ENCODE measurements at places on chromosomes 1 and 21. TPM values are rescaled to one million over a fixed set of nuclear protein-coding genes. Genes with fewer than 3 reads are reported as not detected.

Gene OR2T29
- polyA plus RNA-seq, result not detected

Gene SMG7
- polyA plus RNA-seq, result 62.3 TPM

Gene SAMSN1
- polyA plus RNA-seq, result 3.4 TPM

Gene SELP
- polyA plus RNA-seq, result 8.8 TPM

Gene CASZ1
- 24.4 TPM for polyA plus RNA-seq

Gene PLXNA2
- polyA plus RNA-seq, result 19.3 TPM

Gene MAP3K21
- polyA plus RNA-seq, result 26.1 TPM

Gene TLCD4
- polyA plus RNA-seq, result 6.9 TPM

Gene CA6
- 0.16 TPM for polyA plus RNA-seq

Gene SFPQ
- polyA plus RNA-seq, result 1,088 TPM

Gene CELA3A
- polyA plus RNA-seq, result not detected

Gene PKLR
- 9.3 TPM for polyA plus RNA-seq

Gene FGR
- 1.4 TPM for polyA plus RNA-seq

DNA sequence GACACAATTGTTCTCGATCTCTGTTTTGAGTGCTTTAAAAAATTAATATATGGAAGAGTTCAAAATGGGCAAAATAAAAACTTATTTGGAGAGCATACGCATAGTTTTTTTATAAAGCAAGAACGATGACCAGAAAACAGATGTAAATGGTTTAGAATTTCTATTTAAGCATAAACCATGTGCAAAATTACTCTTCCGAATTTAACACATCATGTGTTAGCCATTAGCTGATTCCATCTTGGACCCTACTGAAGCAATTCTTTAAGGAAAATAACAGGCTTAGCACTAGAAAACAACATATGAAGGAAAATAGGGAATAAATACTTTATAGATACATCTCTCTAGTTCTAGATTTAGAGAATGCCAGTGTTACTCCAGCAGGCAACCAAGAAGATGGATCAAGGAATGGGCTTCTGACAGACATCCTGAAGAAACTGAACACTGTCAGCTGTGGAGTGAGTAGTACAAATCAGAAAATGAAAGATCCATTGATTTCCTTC is 26.7 kb downstream of the CDC7 start:
- DNase-seq, result no peak

DNA sequence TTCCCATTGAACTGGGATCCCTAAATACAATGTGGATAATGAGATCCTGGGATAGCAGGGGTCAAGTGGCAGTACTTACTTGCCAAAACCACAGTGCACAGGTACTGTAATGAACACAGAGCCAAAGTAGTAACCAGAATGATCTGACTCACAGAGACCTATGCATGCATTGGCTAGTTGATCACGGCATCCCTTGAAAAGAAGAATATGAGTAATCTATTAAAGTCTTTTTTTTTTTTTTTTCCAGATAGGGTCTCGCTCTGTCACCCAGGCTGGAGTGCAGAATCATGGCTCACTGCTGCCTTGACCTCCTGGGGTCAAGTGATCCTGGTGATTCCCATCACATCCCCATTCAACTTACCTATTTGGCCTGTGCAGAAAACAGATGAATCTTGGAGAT is 29.4 kb upstream of the EIF4G3 start:
- DNase-seq, result no peak

DNA sequence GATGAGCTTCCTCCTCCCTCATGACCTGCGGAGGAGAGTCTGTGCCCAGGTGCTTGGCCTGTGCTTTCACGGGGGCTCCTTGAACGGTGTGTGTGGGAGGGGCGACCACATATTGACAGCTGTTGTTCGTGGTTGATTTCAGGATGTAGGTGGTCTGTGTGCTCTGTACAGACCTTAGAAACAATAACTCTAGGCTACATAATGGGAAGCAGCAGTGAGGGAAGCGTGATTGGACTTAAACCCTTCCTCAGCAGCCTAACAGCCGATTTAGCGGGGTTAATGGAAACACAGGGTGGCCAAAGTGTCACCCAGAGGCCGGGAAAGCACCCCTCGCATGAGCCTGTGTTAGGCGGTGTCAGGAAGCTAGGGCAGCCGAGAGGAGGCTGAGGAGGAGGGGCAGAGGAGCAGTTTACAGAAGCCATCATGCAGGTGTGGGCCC is 56.0 kb downstream of the TBCE start:
- no peak for DNase-seq

DNA sequence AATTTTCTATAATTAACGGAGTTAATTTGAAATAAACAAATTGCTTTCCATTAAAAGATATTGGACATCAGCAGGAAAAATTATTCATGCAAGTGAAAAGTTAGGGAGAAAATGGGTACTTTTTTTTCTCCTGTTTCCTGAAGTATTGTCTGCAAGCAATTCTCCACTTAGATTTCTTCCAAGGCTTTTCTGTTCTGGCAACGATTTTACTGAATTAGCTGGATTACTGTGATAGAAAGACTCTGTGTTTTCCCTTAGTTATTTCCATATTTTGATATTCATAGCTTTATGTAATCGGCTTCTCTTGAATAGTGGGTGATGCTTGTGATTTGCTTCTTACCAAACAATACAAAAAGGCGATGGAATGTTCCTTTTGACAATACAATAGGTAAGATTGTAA is 1333.9 kb downstream of the AMY1C start:
- no peak for DNase-seq

DNA sequence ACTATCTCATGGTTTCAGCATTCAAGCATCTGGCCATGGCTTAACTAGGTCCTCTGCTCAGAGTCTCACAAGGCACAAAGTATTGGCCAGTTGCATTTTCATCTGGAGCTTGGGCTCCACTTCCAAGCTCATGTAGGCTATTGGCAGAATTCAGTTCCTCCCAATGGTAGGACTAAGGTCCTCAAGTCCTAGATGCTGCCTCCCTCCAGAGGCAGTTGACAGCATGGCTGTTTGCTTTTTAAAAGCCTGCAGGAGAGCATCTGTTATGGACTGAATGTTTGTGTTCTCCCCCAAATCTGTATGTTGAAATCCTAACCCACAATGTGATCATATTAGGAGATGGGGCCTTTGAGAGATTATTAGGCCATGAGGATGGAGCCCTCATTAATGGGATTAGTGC is 38.0 kb upstream of the HLX start:
- DNase-seq, result no peak

GRCh38 chr21:32962268-32962667 is 63.5 kb upstream of the OLIG2 start:
- no peak for DNase-seq

- no peak for DNase-seq
Measured at GRCh38 chr1:95042286-95042685, 30.5 kb downstream of the ALG14 start.

GRCh38 chr1:68815632-68816031 is 318.8 kb upstream of the DEPDC1 start:
- DNase-seq, result no peak

GRCh38 chr1:204493145-204493983 is 1.2 kb downstream of the PIK3C2B start:
- no peak for DNase-seq

- no peak for DNase-seq
Measured at GRCh38 chr1:17873007-17873675, 118.0 kb downstream of the ACTL8 start.

DNA sequence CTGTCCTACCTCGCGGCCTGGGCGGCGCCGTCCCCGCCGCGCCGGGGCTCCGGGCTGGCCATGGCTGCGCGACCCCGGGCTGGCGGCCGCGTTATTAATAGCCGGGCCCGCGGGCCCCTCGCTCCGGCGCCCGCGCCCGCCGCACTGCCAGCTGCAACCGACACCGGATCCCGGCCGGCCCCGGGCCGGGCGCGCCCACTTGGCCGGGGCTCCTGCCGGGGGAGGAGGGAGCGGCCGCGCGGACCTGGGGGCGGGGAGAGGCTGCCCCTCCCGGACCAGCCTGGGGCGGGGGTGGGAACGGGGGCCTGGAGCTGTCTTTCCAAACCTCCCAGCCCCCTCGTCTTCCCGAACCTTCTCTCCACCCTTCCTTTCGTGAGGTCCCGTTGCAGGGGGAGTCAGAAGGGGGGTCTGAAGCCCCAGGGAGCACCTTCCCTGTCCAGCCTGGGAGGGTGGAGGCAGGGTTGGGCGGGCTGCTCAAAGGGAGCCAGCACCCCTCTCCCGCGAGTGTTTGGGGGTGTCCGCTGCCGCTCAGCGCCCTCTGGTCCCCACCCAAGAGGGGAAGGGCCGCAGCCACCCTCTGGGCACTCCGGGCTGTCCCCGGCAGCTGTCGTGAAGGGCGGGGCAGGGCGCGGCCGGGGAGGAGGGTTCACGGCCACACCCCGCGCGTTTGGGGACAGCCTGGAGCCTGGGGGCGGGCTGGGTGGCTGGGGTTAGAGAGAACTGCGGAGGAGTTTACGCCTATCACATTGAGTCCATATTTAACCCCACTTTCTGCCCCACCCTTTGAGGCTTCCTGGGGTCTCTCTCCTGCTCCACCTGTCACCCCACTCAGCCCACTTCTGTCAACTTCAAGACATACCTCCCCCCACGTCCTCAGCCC is at the start of gene SYNC:
Gene SYNC, minus strand, starts transcription at position 172 of the 880 bp plus-strand sequence. Its CDS starts 110 bp downstream, at position 62.
- DNase-seq, result no peak

DNA sequence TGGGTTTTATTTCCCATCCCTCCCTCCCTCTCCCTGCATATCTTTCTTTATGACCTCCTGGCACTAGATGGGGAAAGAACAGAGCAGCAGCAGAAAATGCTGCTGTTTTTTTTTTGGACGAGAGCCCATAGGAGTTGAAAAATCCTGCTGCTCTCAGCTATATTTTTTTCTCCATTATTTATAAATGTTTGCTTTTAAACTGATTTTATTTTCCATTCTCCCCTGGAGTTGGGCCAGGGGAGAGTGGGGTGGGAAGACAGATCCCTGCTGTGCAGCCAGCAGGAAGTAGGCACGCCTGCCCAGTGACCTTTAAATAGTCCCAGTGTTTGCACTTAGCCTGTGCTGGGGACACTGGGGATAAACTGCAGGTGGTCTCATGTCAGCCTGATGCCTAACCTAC is 17.4 kb downstream of the SFT2D2 start:
- DNase-seq, result no peak

DNA sequence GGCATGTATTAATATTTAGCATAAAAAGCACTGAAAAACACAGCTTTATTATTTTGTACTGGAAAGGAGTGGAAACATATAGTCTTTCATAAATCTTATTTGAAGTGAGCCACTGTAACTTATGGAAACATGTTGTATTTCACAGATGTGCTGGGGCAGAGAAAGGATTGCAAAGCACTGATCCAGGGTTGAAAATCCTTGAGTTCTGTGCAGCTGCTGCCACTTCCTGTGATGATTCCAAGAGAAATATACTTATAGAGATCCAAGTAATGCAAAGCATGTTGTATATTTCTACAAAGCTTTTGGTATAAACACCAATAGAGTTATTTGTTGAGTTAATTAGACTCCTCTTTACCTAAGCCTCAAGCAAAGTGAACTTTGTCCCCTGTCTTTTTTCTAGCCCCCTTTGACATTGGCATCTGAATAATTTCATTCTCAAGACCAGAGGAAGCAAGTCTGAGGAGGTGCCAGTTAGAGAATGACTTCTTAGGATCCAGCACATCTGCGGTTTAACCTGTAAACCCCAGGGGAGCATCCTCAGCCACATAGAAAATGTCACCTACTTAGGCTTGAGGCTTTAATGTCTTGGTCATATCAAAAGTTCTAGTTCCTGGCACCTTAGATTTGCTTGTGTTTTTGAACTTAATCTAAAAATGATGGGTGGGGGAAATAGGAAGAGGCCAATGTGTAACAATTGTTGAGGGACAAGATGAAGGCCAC is 173.3 kb downstream of the FASLG start:
- no peak for DNase-seq

DNA sequence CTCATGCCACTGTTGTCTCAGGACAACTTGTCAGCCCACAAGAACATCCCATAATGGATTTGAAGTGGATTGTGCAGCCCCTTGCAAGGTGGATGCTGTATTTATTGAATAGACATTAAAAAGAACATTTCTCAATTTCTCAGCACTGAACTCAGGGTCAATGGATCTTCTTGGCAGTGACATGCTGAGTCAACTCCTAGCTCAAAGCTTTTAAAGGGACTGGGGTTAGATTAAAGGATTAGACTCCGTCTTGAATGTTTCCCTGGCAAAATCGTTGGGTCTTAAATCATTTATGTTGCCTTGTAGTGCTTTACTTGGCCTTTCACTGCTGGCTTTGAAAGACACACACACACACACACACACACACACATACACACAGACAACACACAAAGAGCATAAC is 221.6 kb upstream of the PBX1 start:
- no peak for DNase-seq

DNA sequence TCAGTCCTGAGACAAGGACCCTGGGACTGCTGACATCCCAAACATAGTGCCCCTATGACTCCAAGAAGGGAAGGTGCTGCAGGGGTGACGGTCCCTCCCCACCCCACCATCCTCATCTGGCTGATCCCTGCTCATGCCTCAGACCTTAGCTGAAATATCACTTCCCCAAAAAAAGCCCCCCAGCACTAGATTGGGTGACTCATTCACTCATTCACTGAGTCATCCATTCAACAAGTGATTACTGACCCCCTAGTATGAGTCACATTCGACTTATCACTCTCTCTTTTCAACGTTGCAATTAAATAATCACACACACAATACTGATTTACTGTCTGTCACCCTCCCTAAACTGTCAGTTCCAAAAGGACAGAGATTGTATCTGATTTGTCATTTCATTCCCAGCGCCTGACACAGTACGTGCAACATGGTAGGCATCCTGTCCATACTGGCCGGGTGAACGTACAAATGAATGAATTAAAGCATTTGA is 48.6 kb downstream of the HIVEP3 start:
- no peak for DNase-seq

DNA sequence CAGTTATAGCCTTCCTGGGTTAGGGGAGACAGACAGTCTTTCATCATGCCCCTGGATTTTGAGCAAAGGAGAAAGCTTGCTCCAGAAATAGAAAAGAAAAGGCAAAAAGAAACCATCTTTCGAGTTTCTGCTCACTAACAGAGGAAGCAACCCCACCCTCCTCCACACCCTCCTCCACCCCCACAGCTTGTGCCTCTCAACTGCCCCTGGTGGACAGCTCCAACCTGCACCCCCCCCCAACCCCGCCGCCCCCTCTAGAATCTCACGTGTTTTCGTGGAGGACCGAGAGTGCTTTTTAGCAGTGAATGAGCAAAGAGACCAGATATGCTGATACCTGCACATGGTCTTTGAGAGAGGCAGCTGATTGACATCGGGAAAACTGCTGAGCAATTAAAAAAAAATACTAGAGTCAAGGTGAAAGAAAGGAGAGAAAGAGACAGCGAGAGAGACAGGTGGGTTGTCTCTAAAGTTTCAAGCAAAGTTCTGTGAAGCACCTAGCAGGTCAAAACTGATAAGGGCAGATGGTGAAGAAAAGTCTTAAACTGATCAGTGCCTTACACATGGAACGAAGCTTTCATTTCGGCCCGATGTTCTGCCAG is 358.3 kb downstream of the KIF26B start:
- no peak for DNase-seq

- DNase-seq, result no peak
Measured at GRCh38 chr1:229896861-229897260, 170.2 kb upstream of the GALNT2 start.

- no peak for DNase-seq
Measured at GRCh38 chr1:47184090-47184821, 5.6 kb downstream of the PDZK1IP1 start.

GRCh38 chr1:156122519-156123355 is 8.2 kb downstream of the LMNA start:
- no peak for DNase-seq

Measured in left renal cortex interstitium (tissue), 4 donors.